Motor neuron (in vitro differentiated cells): ENCODE measurements at places on chromosomes 16 and 17. TPM values are rescaled to one million over a fixed set of nuclear protein-coding genes. Genes with fewer than 3 reads are reported as not detected.
A peak's percentile ranks its signal among the peaks of the same experiment; 100 is the strongest.

- ATAC-seq: no peak
Measured at GRCh38 chr17:82698974-82699442, 510 bp upstream of the RAB40B start.

GRCh38 chr17:46028374-46028773 is 29.3 kb downstream of the STH start:
- ATAC-seq: no peak

DNA sequence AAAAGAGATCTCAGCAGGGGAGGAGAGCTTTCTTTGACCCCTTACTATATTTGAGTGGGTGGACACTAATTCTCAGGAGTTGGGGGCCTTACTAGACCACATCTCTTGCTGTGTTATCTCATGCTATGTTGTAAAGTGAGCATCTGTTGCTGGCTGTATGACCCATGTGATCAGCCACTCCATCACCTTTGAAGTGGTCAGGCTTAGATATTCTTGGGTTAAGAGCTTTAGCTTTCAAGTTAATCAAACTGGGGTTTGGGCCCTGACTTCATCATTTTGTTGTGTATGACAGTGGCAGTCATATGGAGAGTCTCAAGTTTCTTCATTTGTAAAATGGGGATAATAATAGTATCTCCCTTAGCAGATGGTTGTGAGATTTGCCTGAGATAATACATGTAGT is 201.1 kb downstream of the FTO start:
- no peak for ATAC-seq

DNA sequence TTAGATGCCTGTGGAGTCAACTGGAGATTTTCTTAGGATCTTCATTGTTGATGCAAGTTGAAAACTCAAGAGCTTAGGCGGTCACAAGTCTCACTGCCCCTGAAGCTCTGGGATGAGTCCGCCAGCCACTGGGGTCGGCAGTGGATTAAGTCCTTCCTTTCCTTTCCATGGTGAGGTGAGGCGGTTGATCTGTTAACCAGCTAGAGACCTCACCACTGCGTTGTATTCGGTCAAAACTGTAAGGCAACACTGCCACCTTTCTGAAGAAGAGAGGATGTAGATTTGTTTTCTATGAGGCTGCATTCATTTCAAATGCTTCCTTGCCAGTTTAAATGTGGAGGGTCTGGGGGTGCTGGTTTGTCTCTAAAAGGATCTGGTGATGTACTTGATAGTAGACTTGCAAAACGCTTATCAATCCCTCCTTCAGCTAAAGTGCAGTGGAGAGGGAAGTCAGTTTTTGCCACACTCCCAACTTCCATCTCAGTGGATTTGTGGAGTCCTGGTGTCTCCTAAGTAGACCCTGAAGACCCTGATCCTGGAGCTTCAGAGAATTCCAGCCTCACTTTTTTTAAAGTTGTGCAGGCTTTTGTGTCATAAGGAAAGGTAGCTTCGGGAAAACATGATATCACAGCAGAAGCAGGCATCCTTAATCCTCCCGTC is 1.7 kb downstream of the MYOCD start:
- ATAC-seq: peak; percentile 44

DNA sequence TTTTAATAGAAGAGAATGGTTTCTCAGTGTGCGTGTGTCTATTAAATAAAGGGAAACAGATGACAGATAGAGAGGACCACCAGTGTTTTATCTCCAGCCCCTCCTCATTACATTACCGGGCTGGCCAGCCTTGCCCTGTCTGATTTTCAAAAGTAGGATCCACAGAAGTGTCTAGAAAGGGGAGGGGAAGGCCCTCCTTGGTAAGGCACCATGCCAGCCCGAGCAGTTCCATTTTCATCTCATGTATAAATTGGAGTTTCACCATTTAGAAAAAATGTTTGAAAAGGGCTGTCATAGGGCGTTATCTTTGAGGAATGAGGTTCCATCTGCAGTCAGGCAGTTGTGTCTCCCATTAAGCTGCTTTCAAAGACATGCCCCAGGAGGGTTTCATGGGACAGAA is 96.7 kb downstream of the SOCS1 start:
- no peak for ATAC-seq

The TEKT5 gene
- total RNA-seq: 0.22 TPM in 1 of 2 replicates, not detected in the other

The MLX gene
- 20.4 and 25.9 TPM in 2 replicates for total RNA-seq

DNA sequence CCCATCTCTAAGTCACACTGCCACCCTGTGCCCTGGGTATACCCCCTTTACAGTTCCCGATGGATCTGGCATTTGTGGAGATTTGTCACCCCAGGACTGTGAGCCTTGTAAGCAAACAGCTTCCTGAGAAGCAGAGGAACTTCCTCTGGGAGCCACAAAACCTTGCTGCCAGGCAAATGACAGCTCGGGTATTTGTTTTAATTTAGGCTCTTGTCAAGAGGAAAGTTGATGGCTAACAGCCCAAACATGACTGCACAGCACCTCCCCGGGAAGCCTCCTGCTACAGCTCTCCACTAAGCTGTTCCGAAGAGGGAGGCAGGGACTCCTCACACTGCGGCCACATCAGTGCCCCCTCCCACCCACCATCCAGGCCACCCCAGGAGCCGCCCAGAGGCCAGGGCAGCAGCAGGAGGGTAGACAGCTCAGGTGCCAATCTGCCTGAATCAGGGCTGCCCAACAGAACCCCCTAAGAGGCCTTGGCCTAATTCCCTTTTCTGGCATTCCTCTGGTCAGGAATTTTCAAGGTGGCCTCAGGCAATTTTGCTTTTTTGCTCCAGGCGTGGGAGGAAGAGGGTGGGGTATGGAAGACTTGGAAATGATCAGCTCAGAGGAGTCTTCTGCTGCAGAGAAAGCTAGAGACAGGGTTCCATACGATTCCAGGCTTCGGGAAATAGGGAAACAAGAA is 2.6 kb downstream of the ABR start:
- ATAC-seq: peak; percentile 15

- ATAC-seq: peak; percentile 27
Measured at GRCh38 chr17:8466873-8467272, 31.2 kb downstream of the NDEL1 start.

GRCh38 chr17:71519285-71519684 is 601.5 kb upstream of the SOX9 start:
- no peak for ATAC-seq

The SLFN11 gene
- total RNA-seq: 0.93 and 1.3 TPM in 2 replicates

DNA sequence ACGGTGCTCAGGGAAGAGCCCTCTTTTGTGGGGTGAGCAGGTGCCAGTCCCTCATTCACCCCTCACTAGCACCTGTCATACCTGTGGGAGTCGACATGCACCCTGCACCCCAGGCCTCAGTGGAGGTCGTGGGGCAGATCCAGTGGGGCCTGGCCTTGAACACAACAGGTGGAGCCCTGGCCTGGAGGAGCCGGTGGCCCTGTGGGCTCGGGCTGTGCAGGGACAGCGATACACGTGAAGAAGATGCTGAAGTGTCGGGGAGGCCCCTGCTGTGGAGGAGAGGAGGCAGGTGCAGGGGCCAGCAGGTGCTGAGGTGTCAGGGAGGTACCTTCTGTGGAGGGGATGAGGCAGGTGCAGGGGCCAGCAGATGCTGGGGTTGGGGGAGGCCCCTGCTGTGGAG is 31.8 kb downstream of the ZNF750 start:
- ATAC-seq: no peak

DNA sequence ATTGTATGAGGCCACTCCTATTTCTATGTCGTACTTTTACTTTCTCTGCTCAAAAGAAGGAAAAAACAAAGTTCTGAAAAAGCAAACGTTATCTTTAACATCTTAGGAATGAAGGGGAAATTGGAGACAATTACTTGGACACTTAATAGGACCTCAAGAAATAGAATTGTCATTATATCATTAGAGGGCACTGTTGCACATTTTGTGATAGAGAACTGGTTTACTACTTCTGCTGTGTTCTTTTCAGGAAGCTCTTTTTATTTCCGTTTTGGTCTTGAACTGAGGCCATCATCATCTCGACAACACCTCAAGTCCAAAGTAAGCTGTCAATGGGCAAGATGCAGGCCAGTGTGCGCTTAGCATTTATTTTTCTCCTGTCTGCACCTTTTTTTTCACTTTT is 14.6 kb downstream of the COG4 start:
- no peak for ATAC-seq

DNA sequence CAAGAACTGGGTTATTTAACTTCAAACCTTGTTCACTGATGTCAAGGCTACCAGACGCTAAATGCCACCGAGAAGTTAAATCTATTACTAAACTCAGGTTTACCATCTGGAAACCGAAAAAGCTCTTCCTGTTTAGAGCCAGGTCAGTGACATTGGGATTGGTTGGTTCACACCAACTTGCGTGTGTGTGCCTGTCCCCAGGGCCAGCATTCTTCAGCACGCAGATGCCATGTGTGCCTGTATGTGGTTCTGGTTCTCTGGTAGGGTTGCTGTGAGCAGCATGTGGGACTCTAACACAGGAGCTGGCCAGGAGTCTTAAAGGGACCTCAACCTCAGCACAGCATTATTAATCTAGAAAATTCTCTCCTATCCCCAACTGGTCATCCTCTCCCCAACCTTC is 18.1 kb upstream of the TBX2 start:
- ATAC-seq: no peak

DNA sequence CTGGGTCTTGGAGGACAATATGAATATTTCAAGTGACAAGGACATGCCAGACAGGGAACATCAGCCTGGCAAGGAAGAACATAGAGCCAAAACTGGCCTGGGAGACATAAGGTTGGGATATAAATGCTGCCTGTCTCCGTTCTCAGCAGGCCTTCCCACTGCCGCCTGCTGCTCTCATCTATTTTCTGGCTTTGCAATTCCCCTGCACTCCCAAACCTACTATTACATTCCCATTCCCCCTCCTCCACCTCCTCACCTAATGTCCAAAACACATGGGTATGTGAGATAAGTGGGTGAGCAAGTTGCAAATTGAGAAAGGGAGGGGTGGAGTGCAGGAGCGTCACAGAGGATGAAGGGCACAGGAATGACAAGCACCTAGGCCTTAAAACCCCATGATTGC is 244.3 kb upstream of the CDH8 start:
- ATAC-seq: no peak

The GJC1 gene
- 7.9 and 8.2 TPM in 2 replicates for total RNA-seq

The HOXB13 gene
- 0.16 and 0.31 TPM in 2 replicates for total RNA-seq

- peak; percentile 25 for ATAC-seq
Measured at GRCh38 chr16:83701494-83701893, 106.3 kb upstream of the HSBP1 start.

DNA sequence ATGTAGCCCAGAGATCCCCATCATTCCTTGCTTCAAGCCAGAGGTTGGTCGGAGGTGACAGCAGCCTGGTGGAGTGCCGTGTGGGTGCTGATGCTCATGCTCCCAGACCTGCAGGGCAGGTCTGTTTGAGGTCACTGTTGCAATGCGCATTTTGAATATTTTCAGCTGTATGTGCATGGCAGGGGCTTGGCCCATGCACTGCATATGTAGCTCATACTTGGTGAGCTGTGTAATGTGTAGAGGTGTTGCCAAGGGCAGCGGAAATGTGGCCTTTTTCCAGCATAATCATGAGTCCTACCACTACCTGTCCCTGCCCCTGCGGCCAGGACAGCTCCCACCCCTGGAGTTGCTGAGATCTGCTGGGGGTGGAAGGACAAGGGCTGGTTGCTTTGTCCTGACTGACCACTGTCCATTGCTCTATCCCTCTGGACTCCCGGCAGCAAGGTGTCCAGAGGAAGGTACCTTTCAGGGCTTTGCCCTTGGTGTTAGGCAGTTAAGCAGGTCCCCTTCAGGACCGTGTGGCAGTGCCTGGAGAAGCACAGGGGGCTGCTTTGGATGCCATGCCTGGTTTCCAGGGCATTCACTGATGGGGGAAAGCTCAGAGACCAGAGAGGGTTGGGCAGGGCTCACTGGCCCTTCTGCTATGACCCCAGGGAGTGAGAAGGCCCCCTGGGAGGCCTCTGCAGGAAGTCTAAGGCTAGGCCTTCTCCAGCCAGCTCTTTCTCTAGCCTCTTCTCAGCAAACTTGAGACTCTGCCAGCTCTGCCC is 215.2 kb downstream of the NTN1 start:
- ATAC-seq: no peak

GRCh38 chr16:22206842-22207714 is 1.0 kb downstream of the EEF2K start:
- ATAC-seq: peak; percentile 49

The SHISA9 gene
- total RNA-seq: 2.4 and 3.3 TPM in 2 replicates

The CDK5RAP3 gene
- total RNA-seq: 146 and 169 TPM in 2 replicates

DNA sequence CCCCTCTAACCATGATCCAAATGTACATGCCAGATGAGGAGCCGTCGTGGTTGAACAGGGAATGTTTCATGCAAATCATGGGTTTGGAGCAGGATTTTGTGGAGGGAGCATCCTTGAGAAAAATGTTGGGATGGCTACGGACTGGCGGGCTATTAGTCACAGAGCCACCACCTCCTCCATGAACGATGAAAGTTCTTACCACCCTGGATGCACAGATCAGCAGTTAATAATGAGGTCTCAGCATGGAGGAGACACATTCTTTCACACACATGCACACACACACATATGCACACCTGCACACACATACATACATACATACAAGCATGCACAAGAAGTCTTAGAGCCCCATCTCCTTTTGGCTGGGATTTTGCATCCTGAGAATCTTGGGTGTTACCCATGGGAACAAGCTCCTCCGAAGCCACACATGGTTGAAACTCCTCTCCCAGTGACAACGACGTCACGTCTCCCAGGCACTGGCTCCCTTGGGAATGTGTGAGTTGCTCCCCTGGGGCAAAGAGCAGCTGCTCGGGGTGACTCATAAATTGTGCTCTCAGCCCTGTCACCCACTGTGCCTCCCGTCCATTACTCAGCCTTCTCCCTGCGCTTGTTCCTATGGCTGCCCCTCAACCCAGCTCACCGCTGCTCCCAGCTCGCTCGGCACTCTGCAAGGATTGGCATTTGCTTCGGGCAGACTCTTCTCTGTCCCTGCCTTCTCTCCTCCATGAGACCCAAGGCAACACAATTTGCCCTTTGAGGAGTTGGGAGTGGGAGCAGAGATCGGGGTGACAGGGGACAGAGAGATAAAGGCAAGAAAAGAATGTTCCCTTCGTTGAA is 344.6 kb downstream of the SOX9 start:
- peak; percentile 45 for ATAC-seq

The SLC52A1 gene
- 0.09 and 0.13 TPM in 2 replicates for total RNA-seq

DNA sequence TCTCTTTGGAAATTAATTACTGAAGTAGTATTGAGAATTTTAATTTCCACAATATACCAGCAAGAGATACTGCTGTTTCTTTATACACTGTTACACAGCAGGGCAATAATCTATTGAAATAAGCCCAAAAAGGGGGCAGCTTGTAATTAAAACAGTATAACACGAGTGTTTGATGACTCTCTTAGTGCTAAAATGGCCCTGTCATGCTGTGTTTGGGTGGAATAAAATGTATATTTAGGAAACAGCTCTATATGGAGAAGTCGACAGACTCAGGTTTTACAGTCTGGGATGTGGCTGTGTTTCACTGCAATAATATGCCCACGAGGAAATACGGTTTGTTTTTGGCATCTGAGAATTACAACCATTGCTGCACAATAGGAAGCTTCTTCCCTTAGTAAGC is 537.7 kb upstream of the HSBP1 start:
- ATAC-seq: no peak

GRCh38 chr16:87002717-87003413 is 314.3 kb downstream of the C16orf95 start:
- no peak for ATAC-seq
